ENCODE measurements at places on chromosomes 6 and 20.

DNA sequence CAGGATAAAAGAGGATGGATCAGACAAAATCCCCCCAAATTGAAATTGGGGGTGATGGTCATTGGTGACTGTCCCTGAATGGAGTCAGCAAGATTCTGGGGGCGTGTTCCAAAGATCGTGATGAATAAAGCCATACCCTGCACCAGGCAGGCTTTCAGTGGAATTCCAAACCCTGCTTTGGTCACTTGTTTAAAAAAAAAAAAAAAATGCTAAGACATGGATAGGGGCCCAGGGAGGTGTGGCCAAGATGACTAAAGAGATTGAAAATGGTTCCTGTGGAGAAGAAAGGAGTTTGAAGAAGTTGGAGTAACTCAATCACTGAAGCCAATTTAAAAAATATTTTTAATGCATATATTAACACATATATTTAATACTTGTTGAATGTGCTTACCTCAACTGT lies 161.4 kb upstream of the KCNG1 start:
- DNase-seq, result no peak

- DNase-seq, result no peak
Measured at GRCh38 chr6:73523434-73524123, 2.7 kb upstream of the EEF1A1 start.

- no peak for DNase-seq
Measured at GRCh38 chr20:43567477-43567876, 8.7 kb downstream of the SGK2 start.

DNA sequence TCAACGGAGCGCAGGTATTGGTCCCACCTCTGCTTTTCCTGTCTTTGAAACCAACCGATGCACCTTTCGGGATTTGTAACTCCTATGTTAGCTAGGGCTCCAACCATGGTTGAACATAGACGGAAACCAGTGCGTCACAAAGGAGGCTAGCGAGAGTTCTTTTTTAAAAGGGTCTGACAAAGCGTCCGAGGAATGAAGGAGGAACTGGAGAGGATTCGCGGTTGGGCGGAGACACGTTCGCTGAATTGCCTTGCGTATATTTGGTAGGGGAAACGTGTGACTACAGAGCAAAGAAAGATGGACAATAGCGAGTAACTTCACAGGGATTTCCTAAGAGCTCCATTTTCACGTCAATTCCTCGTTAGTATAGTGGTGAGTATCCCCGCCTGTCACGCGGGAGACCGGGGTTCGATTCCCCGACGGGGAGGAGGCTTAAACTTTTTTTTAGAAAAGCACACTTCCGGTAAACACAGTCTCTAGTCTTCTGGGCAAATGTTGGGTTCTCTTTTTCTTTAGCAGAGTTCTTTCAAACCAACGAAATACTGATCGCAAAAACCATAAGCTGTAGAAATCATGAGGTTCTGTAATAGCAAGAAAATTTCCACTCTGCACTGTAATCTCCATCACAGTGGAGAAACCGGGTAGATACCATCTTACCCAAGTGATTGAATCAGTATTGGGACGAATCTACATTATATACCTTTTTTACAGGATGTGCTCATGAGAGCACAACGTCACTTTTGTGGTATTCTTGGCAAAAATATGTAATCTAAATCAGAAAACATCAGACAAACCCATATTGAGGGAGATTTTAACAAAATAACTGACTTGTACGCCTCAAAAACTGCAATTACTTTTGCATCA lies 6.6 kb upstream of the ZNF184 start:
- peak; percentile 64 for DNase-seq

- DNase-seq, result no peak
Measured at GRCh38 chr20:64146301-64146935, 17.8 kb upstream of the MYT1 start.

- DNase-seq, result no peak
Measured at GRCh38 chr20:51802170-51802751, at the start of gene SALL4. Gene SALL4, minus strand, starts transcription at chr20:51802521. Its CDS starts 113 bp downstream, at chr20:51802408.

All from NCI-H1417 treated with DMSO at 0.1 percent for 48 hours (cell line).